ENCODE measurements at places on chromosomes 16 and 17.

DNA sequence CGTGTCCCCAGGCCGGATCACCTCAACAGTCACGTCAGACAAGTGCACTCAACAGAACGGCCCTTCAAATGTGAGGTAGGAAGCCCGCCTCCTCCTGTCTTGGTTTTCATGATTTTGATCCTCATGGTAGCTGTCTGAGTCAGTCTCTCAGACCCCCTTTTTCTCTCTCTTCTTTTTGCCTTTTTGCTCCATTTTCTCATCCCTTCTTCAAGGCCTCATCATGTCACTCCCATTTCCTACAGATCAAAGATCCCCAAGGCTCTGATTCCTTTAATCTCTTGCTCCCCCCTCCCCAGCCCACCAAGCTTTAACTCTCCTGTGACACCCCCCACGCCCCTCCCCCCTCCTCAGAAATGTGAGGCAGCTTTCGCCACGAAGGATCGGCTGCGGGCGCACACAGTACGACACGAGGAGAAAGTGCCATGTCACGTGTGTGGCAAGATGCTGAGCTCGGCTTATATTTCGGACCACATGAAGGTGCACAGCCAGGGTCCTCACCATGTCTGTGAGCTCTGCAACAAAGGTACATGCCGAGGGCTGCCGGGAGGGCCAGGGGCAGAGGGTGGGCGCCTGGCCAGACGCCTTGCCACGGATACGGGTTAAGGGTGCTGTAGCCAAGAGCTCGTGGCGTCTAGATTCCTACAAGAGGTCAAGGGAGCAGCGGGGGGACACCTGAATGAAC, 2.0 kb downstream of the MAZ start:
- no peak for DNase-seq

DNA sequence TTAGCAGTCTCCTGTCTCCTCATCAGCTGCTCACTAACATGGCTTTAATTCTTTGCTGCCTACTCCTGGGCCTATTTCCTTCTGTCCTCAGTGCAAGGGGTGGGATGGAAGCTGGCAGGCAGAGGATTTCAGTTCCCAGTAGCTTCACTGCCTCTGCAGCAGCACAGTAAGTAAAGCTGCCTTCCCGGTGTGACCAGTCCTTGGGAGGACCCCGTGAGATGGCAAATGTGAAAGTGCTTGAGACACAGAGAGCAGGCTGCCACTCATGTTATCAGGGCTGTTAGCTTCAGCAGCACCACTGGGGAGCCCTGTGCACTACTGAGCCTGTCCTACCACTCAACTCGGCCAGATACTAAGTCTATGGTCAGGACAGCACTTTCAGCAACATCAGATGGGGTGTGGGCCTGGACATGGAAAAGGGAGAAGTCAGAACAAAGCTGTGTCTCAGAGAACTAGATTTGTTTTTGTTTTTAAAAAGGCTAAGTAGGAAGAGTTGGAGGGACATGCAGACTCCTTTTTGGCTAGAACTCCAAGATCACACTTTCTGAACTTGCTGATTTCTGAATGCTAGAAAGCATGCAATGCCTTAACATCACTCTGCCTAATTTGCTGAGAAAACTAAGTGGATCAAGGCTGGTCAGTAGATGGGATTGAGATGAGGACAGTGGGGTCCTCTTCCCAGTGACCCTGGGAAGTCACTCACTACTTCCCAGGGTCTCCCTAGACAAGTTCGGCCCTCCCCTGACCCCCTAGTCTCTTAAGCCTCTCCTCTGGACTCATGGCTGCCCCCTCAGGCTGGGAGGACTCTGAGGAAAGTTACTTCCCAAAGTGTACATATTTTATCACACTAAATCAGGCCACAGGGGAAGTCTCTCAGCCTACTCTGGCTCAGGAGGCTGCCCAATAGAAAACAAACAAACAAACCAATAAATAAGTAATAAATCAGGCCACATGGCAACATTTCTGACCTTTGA, 1.1 kb downstream of the ACSF2 start:
- DNase-seq = no peak

DNA sequence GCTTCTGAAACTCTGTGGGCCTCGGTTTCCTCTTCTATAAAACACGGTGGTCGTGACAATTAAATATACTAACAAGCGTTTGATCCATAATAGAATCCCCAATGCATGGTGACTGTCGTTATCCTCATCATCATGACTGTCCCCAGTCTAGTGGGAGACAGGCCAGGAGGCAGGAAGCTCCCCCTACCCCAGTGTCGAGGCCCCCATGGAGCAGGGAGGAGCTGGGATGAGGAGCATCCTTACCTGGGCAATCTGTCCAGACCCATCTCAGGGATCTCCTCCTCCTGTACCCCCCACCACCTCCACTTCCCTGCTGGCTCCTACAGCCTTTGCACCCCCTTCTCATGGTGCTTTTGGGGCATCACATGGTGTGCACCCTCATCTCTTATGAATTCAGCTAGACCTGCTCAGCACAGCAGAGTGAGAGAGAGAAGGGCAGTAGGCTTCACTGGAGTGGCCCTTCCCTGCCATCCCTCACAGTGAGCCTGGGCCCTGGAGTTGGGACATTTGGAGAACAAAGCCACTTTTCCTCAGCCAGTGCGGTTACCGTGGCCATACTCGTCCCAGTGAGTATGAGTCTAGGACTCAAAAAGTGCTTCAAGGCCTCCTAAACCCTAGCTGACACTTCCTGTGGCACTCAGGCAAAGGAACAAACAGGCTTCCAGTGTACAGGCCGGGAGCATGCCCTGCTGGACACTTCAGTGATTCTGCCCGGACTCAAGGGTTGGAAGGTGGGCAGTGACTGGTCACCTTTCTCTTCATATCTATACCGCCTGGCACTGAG, 148.6 kb downstream of the CLEC16A start:
- DNase-seq = no peak

DNA sequence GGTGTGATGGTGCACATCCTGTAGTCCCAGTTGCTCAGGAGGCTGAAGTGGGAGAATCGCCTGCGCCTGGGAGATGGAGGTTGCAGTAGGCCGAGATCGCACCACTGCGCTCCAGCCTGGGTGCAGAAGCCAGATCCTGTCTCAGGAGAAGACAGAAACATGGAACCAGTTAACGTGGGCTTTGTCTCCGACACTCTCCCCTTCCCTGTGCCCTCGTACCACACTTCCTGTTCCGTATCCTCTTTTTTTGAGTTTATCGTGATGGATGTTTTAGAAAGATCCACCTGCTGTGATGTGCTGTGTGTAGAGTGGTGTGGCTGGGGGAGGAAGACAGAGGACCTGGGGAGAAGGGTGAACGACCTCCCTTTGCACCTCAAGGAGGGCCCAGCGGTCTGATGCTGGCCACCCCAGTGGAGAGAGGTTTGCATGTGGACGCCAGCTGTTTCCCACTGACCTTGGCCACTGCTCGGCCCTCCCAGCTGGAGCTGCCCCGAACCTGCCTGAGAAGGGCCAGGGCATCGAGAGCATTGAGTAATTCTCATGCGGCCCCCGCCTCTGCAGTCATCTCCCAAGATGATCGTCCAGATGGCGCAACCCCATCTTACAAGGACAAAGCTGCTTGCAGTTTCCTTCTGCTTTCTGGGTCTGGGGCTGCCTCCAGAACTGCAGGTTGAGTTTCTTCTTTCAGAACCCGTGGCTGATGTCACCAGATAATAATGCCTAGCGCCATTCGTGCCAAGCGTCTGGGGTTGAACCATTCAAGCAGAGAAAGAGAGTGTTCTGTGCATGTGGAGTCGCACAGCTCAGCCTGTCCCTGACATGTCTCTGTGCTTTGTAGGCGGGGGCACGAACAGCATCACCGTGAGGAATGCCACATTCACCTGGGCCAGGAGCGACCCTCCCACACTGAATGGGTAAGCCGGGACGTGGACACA, 126.3 kb downstream of the ABCC1 start:
- DNase-seq = no peak

GRCh38 chr16:85863384-85863774, 35.6 kb upstream of the IRF8 start:
- DNase-seq = no peak

GRCh38 chr17:81254955-81255717, 16.0 kb downstream of the NDUFAF8 start:
- DNase-seq = no peak

DNA sequence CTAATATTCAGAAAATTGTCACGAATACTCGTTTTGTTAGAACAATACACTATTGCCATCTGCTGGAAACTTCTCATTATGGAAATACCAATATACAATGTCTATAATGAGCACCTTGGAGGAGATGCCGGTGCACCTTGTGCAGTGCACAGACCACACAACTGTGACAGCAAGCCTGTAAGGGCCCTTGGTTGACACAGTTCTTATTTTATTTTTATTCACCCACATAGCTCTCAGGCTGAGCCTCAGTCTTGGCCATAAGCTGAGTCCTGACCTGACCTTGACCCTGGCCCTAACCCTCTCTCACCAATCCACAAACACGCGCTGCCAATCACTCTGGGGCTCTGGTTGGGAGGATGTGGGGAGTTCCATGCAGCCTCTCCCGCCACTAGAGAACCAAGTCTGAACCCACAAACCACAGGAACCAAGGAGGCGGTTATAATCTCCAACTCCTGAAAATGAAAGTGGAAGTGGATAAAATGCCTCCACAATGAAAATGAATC, 7.6 kb downstream of the AIPL1 start:
- peak; percentile 40 for DNase-seq

DNA sequence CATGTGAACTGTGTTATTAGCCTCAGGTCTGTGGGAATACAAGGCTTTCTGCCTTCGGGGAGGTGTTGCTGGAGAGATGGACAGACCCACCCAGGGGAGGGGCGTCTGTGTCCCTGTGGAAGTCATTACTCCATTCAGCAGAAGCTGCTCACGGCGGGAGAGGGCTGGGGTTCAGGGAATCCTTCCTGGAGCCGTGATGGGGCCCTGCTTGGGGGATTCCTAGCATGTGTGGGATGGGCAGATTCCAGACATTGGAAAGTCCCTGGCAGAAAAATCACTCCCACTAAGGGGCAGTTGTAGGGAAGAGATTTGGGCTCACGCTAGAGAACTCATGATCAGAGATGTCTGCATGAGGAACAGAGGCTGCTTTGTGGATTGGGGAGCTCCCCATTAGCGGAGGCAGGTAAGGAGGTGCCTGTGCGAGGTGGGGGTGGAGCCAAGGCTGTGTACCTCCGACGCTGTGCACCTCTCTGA, 56.3 kb upstream of the IL34 start:
- no peak for DNase-seq

GRCh38 chr16:25114121-25114520, 2.6 kb downstream of the LCMT1 start:
- DNase-seq = no peak

DNA sequence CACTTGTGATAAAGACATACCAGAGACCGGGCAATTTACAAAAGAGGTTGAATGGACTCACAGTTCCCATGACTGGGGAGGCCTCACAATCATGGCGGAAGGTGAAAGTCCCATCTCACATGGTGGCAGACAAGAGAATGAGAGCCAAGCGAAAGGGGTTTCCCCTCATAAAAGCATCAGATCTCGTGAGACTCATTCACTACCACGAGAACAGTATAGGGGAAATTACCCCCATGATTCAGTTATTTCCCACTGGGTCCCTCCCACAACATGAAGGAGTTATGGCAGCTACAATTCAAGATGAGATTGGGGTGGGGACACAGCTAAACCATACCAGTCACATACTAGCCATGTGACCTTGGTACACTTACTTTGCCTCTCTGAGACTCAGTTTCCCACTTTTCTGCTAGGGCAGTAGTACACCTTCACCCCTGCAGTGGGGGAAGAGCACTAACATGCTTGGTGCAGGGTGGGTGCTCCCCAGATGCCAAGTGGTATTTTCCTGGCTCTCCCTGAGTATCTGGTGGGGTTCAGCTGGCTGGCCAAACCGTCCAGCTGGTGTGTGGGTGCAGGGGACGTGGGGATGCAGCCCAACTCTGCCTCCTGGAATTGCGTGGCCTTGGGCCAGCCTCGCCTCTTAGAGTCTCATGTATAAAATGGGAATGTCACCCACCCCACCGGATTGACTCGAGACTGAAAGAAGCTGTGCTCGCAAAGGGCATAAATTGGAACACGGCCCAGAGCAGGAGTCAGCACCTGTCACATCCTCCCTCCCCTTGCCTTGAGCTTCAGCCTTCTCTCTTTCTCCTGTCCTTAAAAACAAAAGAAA, 364.1 kb downstream of the CPPED1 start:
- DNase-seq = no peak

DNA sequence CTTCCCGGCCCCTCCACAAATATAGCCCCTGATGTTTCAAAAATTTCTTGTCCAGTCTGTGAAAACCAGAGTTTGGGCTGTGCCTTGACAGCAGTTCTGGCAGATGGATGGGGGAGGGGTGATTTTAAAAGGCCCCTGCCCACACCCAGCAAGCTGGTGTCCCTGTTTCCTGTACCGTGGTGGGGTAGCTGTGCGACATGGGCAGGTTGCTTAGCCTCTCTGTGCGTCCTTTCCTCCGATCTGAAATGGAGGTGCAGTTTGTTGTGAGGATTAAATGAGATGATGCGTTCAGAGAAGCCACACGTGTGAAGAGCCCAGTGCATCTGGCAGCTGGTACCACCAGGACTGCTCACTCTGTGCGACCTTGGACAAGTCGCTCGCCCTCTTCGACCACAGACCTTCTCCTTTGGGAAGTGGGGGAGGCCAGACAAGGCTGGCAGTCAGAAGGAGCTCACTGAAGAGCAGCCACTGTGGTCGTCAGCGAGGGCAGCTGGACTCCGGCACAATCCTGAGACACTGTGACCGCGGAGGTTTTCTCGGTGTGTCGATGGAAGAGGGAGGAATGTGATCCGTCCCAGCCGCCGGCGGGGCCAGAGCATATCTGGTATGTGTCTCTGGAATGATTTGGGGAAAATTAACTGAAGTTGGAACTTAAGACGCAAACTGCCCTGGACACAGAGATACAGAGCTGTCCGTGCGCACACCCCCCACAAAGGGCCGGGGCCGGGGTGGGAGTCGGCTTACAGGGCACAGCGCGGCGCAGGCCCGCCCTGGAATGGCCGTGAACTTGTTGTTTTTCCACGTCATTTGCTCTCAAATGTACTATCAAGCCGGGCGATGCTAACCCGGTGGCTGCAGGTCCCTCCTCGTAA, 721 bp upstream of the WFIKKN2 start:
- no peak for DNase-seq

DNA sequence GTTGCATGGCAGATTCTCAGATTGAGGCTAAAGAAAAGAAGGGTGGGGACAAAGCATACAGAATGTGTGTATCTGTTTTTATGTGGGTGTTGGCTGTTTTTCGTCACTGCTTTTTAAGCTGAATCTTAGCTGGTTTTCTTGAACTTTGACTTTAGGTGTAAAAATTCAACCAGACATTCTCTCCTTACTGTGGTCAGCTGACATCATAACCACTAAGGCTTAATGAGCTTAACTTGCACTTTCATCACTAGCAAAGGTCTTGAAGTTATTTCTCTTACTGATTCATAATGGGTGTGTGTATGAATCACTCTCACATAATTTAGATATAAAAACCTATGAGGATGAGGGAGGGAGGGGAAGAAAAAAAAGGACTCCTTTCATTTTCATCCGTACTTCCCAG, 4.0 kb upstream of the CDC6 start:
- DNase-seq = no peak

DNA sequence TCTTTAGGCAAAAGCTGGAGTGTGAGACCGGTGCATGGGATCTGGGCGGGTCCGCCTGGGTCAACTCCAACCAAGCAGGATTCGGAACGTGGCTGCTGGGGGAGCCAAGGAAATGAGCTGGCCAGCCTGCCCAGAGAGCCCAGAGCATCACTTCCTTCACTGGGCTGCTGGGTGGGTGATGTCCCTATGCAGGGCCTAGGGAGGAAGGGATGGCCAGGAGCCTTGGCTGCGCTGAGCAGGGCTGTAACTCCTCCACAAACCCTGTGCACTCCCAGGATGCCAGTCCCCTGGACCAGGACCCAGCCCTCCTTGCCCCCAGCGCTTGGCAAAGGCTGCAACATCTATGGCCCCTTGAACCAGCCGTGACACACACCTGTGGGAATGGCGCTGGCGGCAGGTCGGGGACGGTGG, 138.4 kb downstream of the RAB11FIP4 start:
- DNase-seq = no peak

- peak; percentile 24 for DNase-seq
These were observed 57.1 kb upstream of the WSB1 start for GRCh38 chr17:27236717-27237315.

Measured in stimulated activated CD8-positive, alpha-beta memory T cell treated with anti-CD3 and anti-CD28 coated beads, Interleukin-7, amount 100 ng/mL, for 48 hours (primary cell).